H4 (cell line): ENCODE measurements at places on chromosomes 2 and 18.

- DNase-seq, result no peak
These were observed 805 bp downstream of the LIMS2 start for GRCh38 chr2:127674241-127675209.

DNA sequence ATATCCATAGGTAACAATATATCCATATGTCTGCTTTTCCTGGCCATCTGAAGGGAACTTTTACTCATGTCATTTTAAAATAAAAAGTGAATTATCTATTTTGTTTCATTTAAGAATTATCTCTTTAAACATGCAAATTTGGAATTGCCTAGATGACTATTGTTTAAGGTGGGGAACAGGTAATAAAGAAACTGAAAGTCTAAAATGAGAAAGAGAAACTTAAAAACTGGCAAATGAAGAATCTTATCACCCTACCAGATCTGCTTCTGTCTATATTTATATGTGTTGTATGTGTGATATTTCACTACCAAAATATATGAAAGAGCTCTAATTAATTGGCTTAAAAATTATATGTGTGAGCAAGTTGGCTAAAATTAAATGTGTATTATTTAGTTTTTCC, 243.2 kb upstream of the KCNH7 start:
- no peak for DNase-seq

DNA sequence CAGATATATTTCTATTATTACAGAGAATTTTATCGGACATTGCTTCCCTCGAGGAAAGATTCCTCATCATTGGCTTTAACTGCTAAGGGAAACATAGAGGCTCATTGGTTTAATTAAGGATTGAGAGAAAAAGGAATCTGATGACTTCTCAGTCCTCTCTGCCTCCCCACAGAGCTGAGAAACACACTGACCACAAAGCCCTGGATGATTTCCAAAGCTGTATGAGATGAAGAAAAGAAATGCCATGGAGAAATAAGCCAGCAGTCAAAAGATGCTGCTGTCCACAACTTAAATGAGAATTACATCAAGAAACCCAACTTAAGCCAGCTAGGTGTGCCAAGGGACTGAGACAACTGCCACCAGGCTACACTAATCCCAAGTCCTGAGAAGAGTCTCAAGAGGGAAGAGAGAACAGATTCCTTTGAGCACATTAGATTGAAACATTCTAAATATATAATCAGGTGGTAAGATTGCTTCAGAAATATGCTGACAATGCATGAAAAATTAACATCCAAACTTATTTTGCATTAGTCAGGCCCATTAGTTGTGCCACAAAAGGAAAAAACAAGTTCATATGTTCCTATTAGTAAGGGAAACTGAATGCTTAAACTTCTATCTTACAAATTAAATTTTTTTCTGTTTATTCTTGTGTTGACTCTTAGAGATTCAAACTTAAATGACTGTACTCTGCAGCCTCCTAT, 308.1 kb upstream of the CYRIA start:
- no peak for DNase-seq

GRCh38 chr2:219104107-219105035, 43.6 kb upstream of the IHH start:
- peak; percentile 36 for DNase-seq

GRCh38 chr2:188495969-188496431, 204.3 kb downstream of the GULP1 start:
- no peak for DNase-seq

DNA sequence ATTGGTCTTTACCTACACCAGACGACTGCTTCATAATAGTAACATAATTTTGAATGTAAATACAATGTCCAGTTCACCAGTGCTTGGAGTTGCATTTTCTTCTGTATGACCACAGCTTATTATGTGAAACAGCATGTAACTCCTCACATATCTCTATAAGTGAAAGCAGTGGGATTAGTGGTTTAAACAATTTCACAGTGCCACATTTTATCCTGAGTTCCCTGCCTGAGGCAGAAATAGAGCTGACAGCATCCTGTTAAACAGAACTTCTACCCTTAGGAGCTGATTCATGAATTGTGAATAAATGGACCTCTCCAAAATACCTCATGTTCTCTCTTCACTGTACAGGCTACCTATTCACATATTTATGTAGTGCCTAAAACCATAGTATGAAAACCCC, 542.3 kb upstream of the VWC2L start:
- DNase-seq, result peak; percentile 42

DNA sequence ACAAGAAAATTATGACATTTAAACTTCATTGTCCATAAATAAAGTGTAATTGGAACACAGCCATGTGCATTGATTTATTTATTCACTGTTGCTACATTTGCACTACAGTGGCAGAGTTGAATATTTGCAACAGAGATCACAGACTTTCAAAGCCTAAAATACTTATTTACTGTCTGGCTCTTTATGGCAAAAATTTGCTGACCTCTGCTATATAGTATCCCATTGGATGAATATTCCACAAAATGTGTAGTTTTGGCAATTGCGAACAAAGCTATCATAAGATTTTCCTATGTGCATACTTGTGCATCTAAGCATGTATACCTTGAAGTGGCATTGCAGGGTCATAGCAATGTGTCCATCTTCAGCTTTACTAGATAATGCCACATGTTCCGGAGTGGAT, 32.1 kb downstream of the CCDC85A start:
- DNase-seq, result no peak

DNA sequence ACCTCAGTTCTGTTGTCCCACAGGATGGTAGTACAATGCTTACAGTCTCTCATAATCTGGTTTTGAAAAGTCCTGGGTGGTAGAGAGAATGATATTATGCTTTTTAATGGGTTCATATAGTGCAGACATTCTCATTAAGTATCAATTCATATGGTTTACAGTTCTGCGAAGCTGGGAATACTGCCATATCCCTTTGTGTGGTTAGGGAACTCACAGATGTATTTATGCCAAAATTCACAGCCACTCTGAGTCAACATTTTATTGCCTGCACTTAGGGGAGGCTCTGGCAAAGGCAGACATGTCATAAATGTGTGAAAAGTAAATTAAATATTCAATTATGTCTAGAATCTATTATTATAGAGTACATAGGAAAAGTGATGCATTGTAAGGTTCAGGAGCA, 808.2 kb downstream of the SUCLG1 start:
- peak; percentile 38 for DNase-seq

- DNase-seq, result no peak
These were observed at the start of gene ARHGEF4 for GRCh38 chr2:130836501-130837174. Gene ARHGEF4, plus strand, starts transcription at chr2:130836914. Its CDS starts 40 bp downstream, at chr2:130836954.

GRCh38 chr18:36536426-36536825, 238.9 kb downstream of the FHOD3 start:
- DNase-seq, result no peak

GRCh38 chr2:55992455-55992854, 68.9 kb upstream of the EFEMP1 start:
- DNase-seq, result peak; percentile 88

GRCh38 chr2:17620841-17621240, 80.3 kb downstream of the VSNL1 start:
- DNase-seq, result no peak

DNA sequence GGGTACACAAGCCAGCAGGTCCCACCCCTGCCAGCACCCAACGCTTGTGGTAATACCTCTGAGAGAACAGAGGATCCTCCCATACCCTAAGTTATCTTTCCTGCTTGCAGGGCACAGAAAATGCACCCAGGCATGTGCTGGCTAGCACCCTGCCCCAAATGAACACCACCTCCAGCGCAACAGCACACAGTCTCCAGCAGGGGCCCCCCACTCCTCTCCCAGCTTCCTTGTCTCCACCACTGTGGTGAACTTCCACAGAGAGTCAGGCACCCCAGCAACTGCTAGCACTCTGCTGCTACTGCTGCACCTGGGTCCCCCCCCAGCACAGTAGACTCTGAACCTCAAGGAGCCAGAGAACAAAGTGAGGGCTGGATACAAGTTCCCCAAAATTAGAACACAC, 216.8 kb upstream of the CNTNAP5 start:
- no peak for DNase-seq

- no peak for DNase-seq
These were observed 525.5 kb upstream of the CHAC2 start for GRCh38 chr2:53242090-53242489.

- DNase-seq, result no peak
These were observed 32.7 kb upstream of the RUFY4 start for GRCh38 chr2:218036371-218036770.

DNA sequence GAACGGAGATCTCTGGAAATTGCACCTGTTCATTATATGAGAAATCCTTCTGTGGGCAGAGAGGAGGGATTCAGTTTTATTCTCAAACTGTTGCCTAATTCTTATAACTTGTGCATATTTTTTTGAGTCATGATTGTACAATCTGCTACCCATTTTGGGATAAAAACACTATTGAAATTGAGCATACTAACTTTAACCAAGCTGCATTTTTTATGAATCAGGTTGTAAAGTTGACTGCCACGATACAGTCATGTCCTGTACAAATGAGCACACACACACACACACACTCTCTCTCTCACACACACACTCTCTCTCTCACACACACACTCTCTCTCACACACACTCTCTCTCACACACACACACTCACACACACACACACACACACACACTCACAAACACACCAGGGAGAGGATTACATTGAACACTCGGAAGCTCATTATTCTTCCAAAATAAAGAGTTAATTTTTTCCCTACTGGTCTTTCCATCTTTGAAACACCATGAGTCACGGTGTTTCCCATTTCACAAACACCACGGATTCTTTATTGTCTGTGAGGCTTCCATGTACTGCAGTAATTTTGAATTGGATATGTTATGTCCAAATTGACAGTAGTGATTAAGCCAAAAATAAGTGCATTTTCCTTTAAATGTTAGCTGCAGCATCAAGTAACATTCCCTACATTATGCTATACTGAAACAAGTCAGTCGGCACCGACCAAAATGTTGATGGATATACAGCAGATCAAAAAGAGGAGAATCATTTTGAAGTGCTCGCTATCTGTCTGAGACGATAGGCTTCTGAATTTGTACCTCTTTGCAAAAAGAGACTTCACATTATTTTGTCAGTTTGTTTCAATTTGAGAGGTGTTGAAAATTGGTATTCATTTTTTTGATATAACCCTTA, 216.9 kb downstream of the ARHGAP15 start:
- DNase-seq, result no peak

GRCh38 chr2:124805060-124805459, 780.0 kb downstream of the CNTNAP5 start:
- DNase-seq, result no peak

GRCh38 chr2:62999905-63000304, 50.7 kb upstream of the OTX1 start:
- peak; percentile 74 for DNase-seq

GRCh38 chr2:149090706-149091105, 52.2 kb downstream of the LYPD6B start:
- no peak for DNase-seq

- DNase-seq, result no peak
These were observed 69.1 kb upstream of the SLC39A10 start for GRCh38 chr2:195587966-195588365.

DNA sequence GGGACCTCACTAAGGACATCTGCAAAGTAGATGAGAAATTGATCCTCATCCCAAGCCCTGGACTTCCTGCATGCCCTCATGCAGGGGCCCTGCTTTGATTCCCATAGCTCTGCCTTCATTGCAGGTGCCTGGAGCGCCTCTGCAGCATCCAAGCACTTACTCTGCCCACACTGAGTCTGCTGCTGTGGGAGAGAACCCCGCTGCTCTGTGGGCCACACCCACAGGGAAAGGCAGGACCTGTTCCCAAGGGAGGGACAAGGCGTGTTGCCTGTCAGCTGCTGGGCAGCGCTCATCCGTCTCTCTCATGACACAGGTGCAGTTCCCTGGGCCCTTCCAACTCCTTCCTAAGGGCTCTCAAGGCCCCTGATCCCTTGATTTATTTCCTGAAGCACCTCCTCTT, 266.8 kb upstream of the SMIM21 start:
- DNase-seq, result no peak

DNA sequence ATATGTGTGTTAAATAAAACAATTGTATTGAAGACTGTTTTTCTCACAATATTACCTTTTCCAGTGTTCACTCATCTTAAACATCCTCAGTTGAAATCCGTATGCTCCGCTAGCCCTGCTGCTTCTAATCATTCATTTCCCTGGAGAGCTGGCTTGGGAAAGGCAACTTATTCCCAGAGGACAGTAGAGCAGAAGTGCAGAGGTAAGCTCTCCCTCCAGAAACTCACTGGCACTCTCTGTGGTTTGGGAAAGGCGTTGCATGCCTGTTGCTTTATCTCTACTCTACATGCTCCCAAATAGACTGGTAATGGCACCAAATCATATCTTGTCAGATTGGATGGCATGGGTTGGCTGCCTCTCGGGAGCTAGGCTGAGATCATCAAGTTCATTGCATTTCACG, 117.1 kb upstream of the BOD1L2 start:
- no peak for DNase-seq
